ENCODE measurements at places on chromosomes 2 and 18.

- no peak for DNase-seq
Measured at GRCh38 chr2:102435741-102436140, 12.8 kb downstream of the IL18RAP start.

DNA sequence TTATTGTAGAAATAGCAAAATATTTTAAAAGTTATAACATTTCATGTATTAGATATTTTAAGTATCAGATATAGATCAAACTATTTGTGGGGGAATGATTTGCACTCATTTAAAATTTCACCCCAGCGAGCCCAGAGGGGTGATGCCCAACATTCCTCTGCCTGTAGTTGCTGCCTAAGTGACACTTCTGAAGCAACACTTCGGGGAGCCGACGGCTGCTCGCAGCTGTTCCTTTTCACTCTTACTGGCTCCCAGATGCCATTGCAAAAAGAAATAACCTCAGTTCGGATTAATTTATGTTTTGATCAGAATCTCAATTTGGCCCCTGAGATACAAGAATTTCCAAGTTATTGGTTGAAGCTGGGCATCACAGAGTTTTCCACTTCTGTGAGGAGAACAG is 603.8 kb downstream of the PLCL1 start:
- DNase-seq: no peak

DNA sequence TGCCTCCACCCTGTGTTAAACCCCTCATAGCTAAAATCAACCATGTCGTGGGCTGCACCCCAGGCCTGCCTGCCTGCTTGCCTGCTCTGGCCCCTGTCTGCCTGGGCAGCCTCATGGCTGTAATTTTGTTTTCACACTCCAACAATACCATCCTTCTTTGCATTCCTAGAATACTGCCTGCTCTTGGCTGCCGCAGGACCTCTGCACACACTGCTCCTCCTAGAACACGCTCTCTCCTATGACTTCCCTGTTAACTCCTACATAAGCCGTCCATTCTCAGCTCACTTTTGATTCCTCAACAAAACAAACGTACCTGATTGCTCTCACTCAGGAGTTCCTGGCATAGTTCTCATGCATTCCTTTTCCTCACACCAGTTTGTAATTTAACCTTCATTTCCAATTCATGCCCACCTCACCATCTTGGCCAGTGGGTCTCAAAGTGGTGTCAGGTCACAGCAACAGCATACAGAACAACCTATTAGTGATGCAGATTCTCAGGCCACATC is 2.5 kb downstream of the UXS1 start:
- no peak for DNase-seq

GRCh38 chr2:62857139-62857931 is 151.8 kb downstream of the EHBP1 start:
- no peak for DNase-seq

Data from NCI-H1105 treated with DMSO at 0.1 percent for 48 hours (cell line).